ENCODE measurements at places on chromosomes 1 and 21. TPM values are rescaled to one million over a fixed set of nuclear protein-coding genes. Genes with fewer than 3 reads are reported as not detected.

DNA sequence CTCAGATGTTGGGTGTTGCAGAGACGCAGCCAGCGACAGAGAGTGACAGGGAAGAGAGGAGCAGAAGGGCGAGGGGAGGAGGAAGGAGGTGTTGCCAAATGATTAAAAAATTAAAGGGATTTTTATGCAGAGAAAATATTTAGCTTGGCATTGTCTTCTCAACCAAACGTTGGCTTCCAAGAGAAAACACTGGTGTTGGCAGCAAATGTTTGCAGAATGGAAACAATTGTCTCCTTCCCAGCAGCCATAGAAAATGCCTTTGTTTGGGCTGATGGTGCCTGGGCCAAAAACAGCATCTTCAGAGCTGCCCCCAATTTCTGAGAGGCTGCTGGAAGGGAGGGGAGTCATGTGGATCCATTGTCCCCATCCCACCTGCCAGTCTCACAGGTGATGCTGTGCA is 29.7 kb upstream of the GRIK3 start:
- DNase-seq: no peak

GRCh38 chr21:42666925-42667324 is 13.5 kb downstream of the PDE9A start:
- DNase-seq: no peak

CELA3A gene
- not detected for total RNA-seq

ANKRD35 gene
- total RNA-seq: 1.1 TPM

All from IMR-90 (cell line).